ENCODE measurements at places on chromosomes 5 and 9.

- DNase-seq: no peak
These were observed 256.8 kb upstream of the GRIN3A start for GRCh38 chr9:101995231-101995630.

- DNase-seq: no peak
These were observed 16.4 kb upstream of the PRDM9 start for GRCh38 chr5:23490993-23491392.

DNA sequence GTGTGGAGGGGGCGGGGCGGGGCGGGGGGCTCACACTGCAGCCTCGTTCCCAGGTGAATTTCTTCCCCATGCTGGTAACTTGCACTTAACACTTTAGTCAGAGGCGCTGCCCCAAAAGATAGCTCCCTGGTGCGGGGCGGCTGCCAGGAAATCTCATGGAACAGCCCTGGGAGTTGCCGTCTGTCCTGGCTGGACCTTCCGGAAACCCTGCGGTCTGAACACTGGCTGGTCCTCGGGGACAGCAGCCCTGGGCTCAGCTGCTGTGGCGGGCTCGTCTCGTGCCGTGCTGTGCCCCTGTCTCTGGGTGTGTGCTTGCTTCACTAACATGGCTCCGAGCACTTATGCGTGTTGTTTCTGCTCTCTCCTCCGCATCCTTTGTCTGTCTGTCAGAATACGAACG, 25.8 kb downstream of the PTGES2 start:
- DNase-seq: no peak

DNA sequence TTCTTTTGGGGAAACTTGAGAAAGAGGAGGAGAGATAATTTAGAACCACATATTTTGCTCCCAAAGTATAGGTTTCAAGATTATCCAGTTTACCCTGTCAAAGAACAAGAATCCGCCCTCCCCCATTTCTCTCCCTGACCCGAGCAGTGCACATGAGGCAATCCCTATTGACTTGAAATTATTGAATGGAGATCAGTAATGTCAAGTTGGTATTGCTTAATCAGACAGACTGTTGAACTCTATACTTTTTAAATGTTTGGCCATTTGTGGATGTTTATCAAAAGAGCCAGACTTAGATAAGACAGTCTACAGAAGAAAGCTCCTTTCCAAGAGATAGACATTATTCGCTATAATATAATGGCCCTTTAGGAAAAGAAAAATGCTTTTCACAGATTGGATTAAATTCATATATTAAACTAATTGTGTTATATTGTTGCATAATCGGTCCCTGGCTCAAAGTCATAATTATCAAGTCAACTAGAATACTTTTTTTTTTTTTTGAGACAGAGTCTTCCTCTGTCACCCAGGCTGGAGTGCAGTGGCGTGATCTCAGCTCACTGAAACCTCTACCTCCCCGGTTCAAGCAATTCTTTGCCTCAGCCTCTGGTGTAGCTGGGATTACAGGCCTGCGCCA, 5.3 kb downstream of the SLC25A25 start:
- DNase-seq: no peak

GRCh38 chr5:67393211-67393610, 196.6 kb upstream of the CD180 start:
- no peak for DNase-seq

- DNase-seq: no peak
These were observed 113.5 kb downstream of the CAMK4 start for GRCh38 chr5:111337688-111338087.

DNA sequence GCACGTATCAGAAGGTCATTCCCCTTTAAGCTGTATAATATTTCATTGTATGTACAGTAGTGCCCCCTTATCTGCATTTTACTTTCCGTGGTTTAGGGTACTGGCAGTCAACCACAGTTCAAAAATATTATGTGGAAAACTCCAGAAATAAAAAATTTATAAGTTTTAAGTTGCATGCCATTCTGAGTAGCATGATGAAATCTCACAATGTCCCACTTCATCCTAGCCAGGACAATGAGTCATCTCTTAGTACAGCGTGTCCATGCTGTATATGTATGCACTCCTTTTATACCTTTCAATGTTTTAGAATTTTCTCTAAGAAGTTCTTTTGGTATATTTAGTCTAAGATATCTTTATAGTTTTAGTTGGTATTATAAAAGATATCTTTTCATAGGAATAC, 115.0 kb upstream of the HAND1 start:
- no peak for DNase-seq

DNA sequence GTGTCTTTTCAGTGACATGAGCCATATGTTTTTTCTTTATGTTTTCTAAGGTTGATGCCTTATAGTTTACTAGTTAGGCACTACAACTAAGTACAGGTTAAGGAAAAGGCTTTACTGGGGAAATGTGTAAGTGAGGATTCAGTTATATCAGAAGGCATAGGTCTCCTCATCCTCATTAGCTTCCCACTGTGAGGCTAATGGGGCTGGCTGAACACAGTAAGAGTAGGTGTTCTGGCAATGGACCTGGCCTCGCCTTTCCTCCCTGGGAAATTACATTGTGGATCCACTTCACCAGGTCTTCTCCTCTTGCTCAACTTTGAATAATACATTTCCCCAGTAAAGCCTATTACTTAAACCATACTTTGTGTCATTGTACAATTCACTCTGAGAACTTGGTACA, 225.5 kb downstream of the PTPRD start:
- DNase-seq: no peak

DNA sequence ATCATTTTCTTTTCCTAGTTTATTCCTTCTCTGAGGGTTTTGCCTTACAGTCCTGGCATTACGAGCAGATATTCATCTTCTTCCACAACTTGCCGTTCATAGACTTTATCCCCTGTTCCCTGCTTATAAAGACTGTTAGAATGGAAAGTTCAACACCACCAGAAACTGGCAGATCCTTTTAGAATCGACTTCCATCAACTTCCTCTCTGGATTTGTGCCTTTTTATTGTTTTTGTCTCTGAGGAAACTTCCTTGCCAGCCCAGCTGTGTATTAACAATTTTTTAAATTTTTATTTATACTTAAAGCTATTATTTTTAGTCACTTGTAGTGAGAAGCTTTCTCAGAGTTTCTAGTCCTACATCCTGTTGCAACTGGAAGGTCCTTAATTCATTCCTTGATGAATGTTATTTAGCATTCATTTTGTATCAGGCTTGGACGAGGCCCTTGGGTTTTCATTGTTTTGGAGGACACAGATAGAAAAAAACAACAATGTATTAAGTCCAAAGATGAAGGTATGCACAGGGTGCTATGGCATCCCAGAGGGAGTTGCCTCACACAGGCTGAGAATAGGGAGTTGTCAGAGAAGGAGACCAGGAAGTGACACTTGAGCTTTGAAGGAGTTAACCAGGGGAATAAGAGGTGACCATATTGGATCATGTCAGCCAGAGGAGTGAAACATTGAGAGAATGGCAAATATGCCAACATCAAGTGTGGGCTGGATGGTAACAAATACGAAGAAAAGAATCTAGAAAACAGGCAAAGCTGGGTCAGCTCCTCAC, 81.3 kb downstream of the ADAMTSL1 start:
- no peak for DNase-seq

- peak; percentile 4 for DNase-seq
These were observed 1043.8 kb upstream of the NUDT12 start for GRCh38 chr5:104606258-104606829.

DNA sequence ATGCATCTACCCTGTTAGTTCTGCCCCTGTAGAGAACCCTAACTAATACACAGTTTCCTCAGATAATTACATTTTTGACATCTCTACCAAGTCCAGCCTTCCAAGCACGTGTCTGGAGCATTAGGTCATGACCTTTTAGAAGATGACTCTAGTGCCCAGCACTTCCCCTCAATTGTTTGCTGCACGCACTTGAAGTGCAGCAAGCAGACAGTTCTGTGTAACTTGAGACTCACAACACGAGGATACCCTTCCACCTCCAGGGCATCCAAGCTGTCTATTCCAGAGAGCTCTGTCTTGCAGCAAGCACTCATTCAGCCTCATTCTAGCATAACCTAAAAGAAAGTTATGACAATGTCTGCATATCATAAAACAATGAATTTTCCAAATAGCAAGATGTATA, 1410.5 kb upstream of the CDH18 start:
- DNase-seq: no peak

DNA sequence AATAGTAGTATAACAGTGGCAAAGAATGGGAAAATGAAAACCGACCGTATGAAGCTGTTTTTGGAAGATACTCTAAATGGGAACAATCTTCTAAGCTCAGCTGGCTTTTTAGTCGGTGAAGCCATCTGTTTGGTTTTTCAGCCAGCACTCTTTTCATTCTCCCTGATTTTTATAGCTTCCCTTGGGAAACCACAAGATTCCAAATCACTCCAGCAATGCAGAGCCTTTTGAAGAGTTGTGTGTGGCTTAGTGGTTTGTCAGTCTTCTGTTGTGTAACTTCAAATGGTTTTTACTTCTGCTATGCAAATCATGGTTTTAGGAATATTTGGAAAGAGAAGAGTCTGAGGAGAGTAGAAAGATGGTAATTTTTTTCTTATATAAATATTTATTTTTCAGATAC, 180.7 kb downstream of the KDM4C start:
- DNase-seq: no peak

GRCh38 chr5:175406300-175406699, 37.7 kb downstream of the DRD1 start:
- DNase-seq: no peak

DNA sequence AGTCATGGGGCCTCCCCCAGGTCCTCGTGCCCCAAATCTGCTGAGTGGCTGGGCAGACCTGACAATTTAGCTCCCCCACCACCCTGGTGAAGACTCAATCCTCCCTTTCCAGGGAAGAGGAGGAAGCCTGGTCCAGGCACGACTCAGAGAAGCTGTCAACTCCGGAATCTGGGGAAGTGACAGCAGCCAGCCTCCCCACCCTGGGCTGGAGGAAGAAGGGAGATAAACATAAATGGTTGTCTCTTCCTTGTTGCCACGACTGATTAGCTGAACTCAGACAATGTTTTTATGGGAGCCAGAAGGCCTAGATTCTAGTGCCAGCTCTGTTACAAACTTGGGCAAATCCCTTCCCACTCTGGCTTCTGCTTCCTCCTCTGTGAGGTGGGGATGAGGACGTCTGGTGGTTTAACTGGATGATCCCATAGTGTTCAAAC, 15.4 kb downstream of the CCDC69 start:
- DNase-seq: no peak

DNA sequence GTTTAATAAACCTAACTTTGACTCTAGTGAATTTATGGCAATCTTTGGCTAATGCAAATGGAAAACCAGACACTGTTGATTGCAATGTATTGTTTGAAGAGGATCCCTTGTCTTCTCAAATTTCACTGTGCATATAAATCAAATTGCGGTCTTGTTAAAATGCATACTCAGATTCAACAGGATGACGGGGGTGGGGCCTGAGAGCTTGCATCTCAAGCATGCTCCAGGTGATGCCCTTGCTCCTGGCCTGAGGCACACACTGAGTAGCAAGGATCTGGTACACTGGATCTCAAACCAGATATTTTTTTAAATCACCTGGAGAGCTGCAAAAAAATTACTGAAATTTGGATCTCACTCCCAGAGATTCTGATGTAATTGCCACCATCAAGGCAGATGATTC, 463.7 kb downstream of the DNAH5 start:
- DNase-seq: no peak

GRCh38 chr5:33969572-33970452, 14.7 kb downstream of the SLC45A2 start:
- DNase-seq: peak; percentile 24

DNA sequence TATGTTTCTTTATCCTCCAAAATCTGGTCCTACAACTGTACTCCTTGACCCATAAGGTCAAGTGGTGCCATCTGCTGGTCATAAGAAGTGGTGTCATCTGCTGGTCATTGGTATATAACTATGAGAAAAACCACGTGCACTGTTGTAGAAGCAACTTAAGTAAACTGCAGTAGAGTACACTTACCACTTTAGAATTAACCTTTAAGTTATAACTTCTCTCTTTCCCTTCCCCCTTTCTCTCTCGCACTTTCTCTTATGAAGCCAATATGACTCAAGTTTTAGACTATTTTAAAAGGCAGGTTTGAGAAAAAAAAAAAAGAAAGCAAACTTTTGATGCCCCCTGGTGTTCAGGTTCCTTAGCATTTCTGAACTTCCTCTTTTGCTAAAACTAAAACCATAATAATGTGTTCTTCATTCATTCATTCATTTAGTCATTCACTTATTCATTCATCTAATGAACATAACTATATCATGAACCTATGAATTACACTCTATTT, 12.8 kb upstream of the MTAP start:
- peak; percentile 81 for DNase-seq

DNA sequence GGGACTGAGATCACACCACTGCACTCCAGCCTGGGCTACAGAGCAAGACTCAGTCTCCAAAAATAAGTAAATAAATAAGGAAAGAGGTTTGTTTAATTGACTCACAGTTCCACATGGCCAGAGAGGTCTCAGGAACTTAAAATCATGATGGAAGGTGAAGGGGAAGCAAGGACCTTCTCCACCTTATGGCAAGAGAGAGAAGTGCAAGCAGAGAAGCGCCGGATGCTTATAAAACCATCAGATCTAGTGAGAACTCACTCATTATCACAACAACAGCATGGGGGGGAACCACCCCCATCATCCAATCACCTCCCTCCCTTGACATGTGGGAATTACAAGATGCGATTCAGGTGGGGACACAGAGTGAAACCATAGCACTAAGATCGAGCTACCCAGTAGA, 22.8 kb upstream of the RGMB start:
- no peak for DNase-seq

GRCh38 chr9:123998970-123999621, 12.5 kb upstream of the LHX2 start:
- DNase-seq: no peak

- DNase-seq: no peak
These were observed 25.8 kb upstream of the SREK1 start for GRCh38 chr5:66118304-66118703.

DNA sequence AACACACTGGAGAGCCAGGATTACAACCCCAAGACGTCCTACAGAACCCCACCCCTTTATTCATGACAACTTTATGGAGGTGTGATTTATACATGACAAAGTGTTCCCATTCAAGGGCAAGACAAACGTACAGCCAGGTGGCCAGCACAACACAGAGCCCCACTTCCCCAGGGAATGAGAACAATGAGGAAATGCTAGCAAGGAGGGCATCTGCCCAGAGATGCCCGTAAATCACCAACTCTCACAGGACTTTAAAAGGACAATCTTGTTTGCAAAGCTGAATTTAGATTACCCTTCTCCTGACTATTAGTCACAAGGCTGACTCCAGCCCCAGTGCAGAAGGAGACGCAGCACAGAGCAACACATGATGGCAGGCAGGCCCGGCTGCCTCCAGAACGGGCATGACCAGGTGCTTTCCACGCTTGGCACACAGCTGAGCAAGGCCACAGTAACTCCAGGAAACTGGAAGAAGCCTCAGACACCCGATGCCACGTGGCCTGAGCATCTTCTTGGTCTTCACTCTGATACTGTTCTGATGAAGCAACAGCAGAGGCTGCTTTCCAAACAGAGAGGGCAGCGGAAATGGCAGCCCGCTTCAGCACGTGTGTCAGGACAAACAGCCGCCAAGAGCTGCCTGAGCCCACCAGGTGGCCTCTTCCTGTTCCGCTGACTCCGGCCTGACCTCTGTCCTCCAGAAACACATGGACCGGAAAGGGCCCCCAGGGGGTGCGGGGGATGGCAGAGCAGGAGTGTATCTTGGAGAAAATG, 51.4 kb downstream of the ROR2 start:
- peak; percentile 43 for DNase-seq

- no peak for DNase-seq
These were observed 32.9 kb downstream of the FAM163B start for GRCh38 chr9:133576031-133576874.
